HepG2 (cell line): ENCODE measurements at places on chromosomes 4 and X. TPM values are rescaled to one million over a fixed set of nuclear protein-coding genes. Genes with fewer than 3 reads are reported as not detected.

- DNase-seq, result no peak
Measured at GRCh38 chr4:63790377-63790776, 618.9 kb downstream of the TECRL start.

- peak; percentile 12 for DNase-seq
Measured at GRCh38 chrX:137194164-137194563, 160.4 kb upstream of the GPR101 start.

- DNase-seq, result no peak
Measured at GRCh38 chrX:13854003-13854402, 37.1 kb upstream of the GPM6B start.

DNA sequence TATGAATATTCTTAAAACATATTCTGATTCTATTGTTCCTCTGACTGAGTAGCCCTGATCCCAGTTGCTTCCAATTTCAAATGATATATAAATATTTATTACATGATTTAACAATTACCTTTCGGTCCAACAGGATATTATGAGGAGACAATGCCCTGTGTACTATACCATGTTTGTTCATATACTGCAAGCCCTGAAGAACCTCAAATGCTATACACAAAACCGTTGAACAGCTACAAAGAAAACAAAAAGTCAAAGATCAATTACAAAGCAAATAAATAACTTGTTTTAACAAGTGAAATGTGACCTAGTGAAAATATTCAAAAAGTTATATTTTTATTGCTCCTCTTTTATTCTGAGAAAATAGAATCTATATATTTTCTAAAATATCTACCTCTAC is 54.0 kb downstream of the TBCK start:
- no peak for DNase-seq

- no peak for DNase-seq
Measured at GRCh38 chr4:119570401-119570800, 58.2 kb downstream of the PDE5A start.

- no peak for DNase-seq
Measured at GRCh38 chr4:185697488-185697887, 114.5 kb downstream of the SORBS2 start.

DNA sequence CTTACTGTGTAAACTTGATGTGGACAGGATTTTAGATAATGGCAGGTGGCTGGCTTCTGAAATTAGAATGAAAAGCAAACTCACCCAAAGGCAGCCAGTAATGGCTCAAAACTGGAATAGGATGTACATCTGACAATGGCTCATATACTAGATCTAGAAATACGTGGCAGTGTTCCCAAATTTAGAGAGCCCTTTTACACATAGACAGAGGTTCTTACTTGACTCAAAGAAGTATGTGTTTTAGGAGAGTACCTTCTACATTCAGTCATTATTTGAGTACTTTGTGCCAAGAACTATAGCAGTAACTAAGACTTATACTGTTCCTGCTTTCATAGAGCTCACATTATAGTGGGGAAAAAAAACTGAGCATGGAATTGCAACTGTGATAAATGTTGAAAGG is 48.0 kb downstream of the UBE2K start:
- DNase-seq, result no peak

DNA sequence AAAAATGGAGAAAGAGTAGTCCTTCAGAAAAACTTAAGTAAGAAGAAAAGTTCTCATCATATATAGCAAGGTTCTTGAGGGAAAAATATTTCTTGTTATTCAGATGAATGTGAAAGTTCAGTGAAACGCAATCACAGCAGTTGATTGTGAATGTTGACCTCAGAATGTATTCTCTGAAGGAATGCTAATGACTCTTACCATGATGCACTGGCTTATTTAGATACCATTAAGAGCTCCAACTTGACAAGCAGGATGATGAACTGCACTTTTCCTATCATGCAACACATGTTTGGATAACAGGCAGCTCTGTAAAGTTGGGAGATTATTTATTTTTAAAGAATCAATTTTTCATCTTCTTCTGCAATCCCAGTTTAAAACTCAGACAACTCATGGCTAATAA is 115.5 kb upstream of the MYOZ2 start:
- no peak for DNase-seq

DNA sequence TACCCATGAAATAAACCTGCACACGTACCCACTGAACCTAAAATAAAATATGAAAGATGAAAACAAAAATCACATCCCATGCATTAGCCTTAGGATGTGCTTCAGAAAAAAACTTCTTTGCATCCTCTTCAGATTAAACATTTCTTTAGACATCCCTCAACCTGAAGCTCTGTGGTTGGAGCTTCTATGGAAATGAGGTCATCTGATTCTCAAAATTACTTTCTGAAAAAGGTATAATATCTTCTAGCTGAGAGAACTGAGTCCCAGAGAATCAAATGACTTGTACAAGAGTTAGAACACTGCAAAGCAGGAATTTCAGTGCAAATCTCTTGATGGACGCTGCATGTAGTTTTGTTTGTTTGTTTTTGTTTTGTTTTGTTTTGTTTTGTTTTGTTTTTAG is 19.1 kb upstream of the ANTXR2 start:
- DNase-seq, result no peak

DNA sequence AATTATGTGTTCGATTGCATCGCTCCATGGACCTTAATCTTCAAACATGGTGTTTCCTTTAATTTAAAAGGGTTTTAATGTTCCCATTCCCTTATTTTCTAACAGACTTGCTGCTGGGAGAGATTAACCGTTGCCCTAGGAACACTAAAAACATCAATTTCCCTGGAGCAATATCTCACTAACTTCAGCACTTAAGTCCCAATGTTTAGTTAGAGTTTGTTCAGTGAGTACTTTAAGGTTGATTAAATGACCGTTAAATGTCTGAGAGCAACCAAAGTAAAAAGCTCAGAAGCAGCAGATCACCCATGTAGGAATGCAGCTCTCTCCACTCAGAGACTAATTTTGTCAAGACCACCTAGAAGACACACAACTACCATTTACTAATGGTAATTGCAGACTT is 111.2 kb upstream of the PDE5A start:
- DNase-seq, result no peak

DNA sequence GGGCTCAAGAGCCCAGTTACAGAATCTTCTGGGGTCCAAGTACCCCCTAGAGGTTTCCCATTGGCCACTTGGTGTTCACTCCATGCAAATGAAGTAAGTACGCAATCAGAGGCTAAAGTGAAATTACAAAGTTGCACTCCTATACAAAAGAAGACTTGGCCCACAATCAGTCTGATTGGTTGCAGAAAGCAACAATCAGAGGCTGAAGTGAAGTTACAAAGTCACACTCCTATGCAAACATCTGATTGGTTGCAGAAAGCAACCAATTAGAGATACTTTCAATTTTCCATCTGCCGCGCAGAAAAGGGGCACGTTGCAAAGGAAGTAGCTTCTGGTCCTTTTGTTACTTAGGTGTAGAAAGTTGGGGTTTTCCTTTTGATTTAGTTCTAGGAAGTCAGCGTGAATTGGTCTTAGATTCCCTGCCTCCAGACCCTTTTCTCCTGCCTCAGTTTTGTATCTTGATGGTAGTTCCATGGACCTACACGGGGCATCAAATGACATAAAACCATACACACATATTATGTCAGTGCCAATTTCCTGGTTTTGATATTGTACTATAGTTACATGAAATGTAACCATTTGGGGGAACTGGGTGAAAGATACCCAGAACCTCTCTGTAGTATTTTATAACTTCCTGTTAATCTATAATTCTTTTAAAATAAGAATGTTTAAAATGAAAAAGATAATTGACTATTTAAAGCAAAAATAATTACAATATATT is 12.4 kb upstream of the PIN4 start:
- DNase-seq, result no peak

GRCh38 chrX:30880058-30880457 is 9.0 kb downstream of the TAB3 start:
- DNase-seq, result no peak

- no peak for DNase-seq
Measured at GRCh38 chrX:14630733-14631132, 101.4 kb downstream of the GLRA2 start.

DNA sequence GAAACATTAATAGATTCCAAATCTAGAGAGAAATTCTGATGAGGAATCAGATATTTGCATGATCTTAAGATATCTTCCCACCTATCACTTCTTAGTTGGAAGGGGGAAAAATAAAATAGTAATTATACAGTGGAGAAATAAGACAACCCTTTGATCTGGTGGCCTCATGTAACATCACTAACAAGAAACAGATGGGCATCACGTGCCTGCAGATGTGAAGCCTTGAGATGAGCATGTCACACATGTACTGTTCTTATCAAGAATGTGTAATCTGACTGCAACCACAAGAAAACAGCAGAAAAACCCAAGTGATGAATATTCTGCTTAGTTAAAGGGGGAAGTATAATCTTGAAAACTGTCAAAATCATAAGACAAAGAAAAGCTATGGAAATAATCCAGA is 31.4 kb upstream of the NKX6-1 start:
- DNase-seq, result no peak

DNA sequence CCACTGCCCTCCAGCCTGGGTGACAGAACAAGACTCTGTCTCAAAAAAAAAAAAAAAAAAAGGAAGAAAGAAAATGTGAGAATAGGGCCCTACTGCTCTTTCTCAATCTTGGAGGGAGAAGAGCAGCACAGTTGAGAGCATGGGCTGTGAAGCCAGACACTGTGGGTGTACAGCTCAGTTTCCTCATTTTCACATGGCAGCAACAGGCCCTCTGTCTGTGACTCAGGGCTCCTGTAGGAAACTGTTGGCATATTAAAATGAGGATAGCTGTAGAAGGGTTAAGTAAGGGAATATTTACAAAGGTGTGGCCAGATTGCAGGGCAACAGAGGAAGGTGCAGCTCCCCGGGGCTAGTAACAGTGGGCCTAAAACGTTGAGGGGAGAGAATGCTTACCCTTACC is 3.4 kb downstream of the AKAP14 start:
- no peak for DNase-seq

DNA sequence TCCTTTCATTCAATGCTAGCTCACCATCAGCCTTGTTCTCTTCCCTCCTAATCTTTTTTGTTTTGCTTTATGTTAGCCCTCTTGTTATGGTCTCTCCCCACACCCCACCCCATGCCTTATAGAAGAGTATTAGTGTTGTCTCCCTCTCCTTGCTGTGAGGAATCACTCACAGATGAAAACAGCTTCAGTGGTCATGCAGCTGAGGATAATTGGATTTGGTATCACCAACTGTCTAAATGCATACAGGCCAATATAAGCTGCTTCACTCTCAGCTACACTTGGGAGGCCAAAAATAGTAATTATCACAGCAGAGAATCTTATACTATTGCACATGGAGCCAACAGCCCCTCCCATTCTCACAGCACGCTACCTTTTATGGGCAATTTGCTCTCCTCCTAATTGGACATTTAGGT is 494.6 kb upstream of the FAM241A start:
- no peak for DNase-seq

- peak; percentile 21 for DNase-seq
Measured at GRCh38 chrX:153580700-153581386, 18.1 kb downstream of the CCNQ start.

DNA sequence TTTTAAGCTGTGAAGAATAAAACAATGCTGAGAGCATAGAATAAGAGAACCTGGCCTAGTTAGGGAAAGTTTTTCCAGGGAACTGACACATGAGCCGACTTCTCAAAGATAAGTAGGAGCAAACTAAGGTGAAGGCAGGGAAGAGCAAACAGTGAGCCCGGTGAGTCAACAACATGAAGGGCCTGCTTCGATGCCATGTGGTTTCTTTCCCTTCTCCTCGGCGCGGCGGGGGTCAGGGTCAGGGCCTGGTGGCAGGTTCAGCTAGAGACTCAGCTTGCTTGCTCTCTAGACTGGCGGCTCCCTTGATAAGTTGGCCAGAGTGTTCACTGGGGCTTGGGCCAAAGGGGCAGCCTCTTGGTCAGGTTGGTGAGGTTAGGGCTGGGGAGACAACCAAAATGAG is 81.1 kb downstream of the DLG3 start:
- DNase-seq, result peak; percentile 76

- no peak for DNase-seq
Measured at GRCh38 chr4:108377021-108377420, 208.3 kb upstream of the LEF1 start.

GRCh38 chrX:38599796-38600755 is 38.7 kb downstream of the TSPAN7 start:
- no peak for DNase-seq

DNA sequence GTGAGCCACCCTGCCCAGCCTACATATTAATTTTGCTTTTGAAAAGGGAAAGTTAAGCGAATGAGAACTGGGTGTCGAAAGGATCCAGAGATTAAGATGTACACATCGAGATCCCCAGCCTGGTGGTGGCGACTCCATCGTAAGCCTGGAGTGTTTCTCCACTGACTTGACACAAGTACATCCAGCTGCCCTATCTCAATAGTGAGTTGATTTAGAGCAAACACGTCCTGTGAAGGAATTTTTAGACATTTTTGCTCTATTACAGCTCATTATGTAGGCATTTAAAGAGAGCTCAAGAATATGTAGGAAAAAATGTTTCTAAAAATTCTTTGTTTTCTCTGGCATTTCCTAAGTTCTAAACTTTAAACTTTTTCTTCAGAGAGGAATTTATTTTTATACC is 11.7 kb upstream of the CLDN34 start:
- DNase-seq, result no peak

DNA sequence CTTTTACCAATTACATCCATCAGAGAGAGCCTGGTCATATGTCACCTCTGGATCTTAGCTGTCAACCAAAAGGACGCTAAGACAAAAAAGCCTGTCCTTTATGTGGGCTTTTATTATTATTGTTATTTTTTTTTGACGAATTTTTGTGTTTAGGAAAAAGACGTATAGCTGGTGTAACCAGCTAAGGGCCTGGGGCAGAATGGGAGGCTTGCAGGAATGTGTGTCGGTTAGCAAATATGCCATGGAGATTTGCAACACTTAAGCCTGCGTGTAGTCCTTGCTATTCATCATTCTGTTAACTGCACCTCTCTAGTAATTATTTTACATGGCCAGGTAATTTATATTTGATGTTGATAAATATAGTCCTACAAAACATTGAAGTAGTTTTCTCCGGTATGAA is 93.5 kb downstream of the TACR3 start:
- DNase-seq, result no peak

Gene NXF2B
- total RNA-seq, result not detected in 2 replicates

Gene MAGEA4
- not detected in 2 replicates for total RNA-seq

Gene UGT2A1
- total RNA-seq, result not detected in 2 replicates

Gene F11
- total RNA-seq, result 27.6 and 58.0 TPM in 2 replicates

Gene CFP
- total RNA-seq, result not detected in 2 replicates

Gene XAGE1B
- not detected in 2 replicates for total RNA-seq

Gene CXXC4
- not detected in 2 replicates for total RNA-seq

Gene HTR2C
- not detected in 2 replicates for total RNA-seq

Gene DCLK2
- not detected in 2 replicates for total RNA-seq

Gene RAB33A
- not detected in 2 replicates for total RNA-seq

Gene FAM9C
- total RNA-seq, result not detected in 2 replicates

Gene DACH2
- not detected in 2 replicates for total RNA-seq

Gene TECRL
- total RNA-seq, result not detected in 2 replicates

Gene SCLT1
- 8.0 and 8.7 TPM in 2 replicates for total RNA-seq

Gene PF4V1
- total RNA-seq, result not detected in 2 replicates

Gene BRS3
- not detected in 2 replicates for total RNA-seq

Gene SPANXB1
- total RNA-seq, result not detected in 2 replicates

Gene KCNIP4
- total RNA-seq, result not detected in 2 replicates

Gene RBM10
- 41.6 and 43.1 TPM in 2 replicates for total RNA-seq
